ENCODE measurements at places on chromosomes 6 and 20.

DNA sequence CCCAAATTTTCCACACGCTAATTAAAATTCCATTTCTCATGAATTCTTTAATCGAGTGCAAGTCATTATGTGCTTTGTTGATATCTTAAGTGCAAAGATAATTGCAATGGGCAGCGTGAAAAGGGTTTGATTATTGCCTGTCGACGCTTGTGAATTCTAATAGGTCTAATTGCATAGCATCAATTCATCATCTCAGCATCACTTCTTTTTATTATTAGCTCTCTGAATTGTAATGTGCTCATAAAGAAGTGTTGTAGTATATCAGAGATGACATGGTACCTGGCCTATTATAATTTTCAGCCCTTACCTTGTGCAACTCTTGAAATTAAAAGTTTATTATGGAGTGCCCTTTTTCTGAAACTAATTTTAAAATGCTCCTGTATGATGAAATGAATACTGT, 866.8 kb upstream of the FLRT3 start:
- DNase-seq, result no peak

DNA sequence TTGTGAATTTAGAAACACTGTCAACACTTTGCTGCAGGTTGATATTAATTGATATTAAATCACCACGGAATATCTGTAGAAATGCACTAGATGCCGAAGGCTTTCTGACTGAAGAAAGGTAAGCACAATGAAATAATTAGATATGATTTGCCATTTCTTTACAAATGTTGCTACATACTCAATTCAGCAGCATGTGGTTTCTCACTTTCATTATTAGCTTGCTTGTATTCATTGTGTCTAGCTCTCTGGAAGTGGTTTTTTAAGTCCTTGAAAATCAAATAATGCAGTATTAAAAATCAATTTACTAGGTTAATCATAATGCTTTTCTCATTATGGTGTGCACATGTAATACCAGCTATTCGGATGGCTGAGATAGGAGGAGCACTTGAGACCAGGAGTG, 231.3 kb upstream of the MARCKS start:
- DNase-seq, result no peak

DNA sequence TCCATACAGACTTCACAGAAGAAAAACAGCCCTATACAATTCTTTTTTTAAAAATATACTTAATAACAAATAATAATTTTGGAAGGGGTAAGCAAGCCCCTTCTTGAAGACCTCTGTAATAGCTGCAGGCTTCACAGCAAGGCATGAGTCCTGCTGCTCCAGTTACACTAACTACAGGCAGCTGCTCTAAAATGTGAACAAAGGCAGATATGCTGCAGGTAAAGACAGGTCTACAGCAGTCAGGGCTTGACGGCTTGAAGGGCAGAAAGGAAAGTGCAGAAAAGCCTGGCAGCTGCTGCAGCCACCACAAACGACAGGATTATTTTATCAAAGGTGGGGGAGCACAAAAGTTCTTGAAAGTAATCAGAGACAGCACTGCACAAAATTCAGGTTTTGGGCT, 11.3 kb downstream of the FAXC start:
- DNase-seq, result no peak

- no peak for DNase-seq
Measured at GRCh38 chr6:119028091-119028490, 50.4 kb downstream of the FAM184A start.

- no peak for DNase-seq
Measured at GRCh38 chr20:38392356-38392755, 42.8 kb downstream of the SNHG17 start.

- DNase-seq, result no peak
Measured at GRCh38 chr6:56767892-56768531, 125.3 kb upstream of the DST start.

DNA sequence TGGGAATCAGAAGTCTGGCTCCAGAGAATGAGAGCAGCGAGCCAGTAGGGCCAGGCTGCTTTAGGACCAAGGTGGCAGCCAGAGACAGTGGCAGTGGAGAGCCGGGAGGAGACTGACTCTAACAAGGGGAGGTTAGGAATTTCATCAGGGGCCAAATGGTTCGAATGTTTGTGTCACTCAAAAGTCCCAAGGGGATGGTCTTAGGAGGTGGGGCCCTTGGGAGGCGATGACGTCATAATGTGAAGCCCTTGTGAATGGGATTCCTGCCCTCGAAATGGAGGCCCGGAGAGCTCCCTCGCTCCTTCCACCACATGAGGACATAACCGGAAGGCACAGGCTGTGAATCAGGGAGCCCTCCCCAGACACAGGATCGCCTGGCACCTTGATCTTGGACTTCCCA, 299.7 kb downstream of the QKI start:
- no peak for DNase-seq

- DNase-seq, result no peak
Measured at GRCh38 chr6:136309171-136309570, 19.5 kb upstream of the BCLAF1 start.

DNA sequence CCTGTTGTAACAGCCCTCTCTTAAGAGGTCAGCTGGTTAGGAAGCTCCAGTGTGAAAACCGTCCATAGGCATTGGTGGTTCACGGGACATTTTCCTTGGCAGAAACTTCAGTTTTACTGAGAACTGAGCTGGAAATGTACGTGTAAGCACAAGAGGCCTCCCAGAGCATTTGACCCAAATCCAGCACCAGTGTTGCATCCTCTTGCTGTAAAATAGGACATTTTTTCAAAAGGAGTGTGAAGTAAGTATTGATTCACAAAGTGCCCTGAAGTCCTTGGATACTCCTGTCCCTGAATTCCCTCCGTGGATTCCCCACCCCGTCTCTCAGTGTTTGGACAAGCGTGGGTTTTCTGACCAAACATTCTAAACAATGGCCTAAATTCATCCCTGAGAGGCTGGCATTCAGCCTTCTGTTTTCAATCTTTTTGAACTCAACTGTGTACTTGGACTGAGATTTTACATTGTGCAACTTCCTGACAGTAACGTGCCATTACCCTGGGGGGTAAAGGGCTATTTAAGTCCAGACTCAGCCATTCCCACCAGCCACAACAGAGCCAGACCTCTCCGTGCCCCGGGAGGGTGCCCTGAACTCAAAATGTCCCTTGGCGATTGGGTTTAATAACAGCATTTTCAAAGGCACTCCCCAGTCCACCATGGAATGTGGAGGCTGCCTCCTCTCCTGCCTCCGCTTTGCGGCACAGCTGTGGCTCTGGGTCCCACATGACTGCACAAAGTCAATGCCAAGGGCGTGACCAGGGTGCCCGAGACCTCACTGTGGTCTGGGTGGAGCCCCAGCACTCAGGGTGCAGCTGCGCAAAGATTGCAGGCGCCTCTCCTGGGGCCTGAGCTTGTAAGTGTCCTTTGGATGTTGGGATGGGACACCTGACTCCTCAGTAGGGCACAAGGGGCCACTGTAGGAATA, 92.7 kb upstream of the AFDN start:
- DNase-seq, result no peak

- peak; percentile 23 for DNase-seq
Measured at GRCh38 chr6:130215526-130215925, 7.2 kb downstream of the SAMD3 start.

DNA sequence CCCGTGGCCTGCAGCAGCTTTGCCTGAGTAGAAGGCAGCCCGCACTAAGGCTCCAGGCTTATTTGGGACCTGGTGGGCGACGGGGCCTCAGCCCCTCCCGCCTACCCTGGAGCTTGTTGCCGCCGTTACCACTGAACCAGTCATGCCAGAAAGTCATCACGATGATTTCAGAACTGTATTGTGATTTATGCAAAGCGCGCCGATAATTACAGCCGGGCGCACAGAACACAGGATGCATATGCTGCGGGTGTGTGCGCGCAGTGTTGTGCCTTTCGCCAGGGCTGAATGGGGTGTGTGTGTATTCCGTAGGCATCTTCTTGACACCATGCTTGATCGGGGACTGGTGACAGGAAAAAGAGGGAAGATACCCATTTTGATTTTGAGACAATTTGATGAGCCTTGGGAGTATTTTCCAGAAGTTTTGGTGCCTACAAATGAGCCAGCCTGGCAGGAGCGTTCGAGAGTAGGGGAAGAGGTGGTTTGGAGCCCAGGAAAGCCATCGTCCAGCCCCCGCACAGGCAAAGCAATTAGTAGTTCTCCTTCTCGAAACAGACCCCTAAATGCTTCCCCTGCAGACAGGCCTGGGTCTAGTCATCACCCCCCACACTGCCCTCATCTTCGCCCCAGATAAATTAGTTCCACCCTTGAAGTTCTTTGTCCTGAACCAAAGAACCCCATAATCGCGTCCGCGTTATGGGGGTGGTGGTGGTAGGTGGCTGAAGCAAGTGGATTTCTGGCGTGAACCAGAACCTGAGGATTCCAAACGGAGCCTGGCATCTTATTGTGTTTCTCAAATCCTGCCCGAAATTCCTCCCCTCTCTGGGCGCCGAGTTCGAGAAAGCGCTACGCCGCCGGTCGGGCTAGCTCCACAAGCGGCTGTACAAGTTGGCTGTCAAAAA, 1.9 kb upstream of the NR2E1 start:
- no peak for DNase-seq

DNA sequence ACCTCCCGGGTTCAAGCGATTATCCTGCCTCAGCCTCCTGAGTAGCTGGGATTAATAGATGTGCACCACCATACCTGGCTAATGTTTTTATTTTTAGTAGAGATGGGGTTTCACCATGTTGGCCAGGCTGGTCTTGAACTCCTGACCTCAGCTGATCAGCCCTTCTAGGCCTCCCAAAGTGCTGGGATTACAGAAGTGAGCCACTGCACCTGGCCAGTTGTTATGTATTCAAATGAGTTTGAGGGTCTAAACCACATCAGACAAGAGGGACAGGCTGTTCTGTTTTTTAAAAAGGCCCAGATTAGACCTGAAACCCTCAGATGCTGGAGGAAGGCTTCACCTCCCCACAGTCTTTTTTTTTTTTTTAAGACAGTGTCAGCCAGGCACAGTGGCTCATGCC, 4.1 kb upstream of the SPAG4 start:
- DNase-seq, result no peak
